ENCODE measurements at places on chromosomes 3 and 15. TPM values are rescaled to one million over a fixed set of nuclear protein-coding genes. Genes with fewer than 3 reads are reported as not detected.

DNA sequence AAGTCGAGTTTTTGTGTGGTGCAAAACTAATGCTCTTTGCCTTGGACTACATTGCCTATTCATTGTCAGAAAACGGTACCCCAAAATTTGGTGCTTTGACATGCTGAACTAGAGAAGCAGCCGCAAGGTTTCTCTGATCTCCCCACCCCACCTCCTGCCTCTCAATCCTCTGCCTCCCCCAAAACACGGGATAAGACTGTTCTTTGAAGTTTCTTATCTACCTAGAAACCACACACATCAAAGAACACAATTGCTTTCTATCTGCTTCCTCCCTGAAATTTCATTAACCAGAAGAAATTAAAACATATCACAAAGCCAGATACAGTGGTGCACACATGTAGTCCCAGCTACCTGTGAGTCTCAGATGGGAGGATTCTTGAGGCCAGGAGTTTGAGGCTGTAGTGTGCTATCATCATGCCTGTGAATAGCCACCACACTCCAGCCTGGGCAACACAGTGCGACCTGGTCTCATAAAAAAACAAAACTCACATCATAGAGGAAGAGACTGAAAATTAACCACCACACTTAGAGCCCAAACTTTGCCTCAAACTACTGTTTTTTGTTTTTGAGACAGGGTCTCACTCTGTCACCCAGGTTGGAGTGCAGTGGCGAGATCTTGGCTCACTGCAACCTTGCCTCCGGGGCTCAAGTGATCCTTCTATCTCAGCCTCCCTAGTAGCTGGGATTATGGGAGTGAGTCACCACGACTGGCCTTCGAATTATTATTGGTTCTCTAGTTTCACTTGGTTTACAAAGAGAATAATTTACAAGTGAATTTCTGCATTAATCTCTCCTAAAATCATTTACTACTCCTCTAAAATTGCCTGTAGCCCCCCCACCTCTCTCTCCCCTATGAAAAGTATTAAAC, 2.7 kb upstream of the PCNP start:
- H3K36me3 ChIP-seq: 0 out of 2 replicates have a peak, but pooled peaks cover 4% of the 10 kb centered on the region
- H3K4me3 ChIP-seq: no peak overlapping the region
- H3K27ac ChIP-seq: no peak overlapping the region
- no peaks in the 10 kb centered on the region for H3K27me3 ChIP-seq
- H3K4me1 ChIP-seq: peaks cover 18% of the 10 kb centered on the region
- peak; percentile 10 for DNase-seq

DNA sequence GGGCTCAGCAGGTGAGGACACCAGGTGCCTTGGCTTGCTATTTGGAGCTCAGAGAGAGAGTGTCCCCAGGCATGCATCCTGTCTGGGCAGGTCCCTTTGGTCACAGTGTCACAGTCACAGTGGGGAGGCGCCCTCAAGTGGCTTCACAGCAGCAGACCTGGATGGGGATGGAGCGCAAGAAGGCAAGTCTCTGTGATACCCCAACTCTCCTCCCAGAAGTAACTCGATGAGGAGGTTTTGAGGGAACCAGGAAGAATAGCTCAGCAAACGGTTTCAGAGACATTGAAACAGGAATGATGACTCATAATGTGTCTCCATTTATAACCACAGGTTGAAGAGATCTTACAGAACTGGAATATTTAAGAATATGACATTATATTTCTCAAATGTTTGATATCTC, 66.5 kb upstream of the SH3GL3 start:
- H3K4me1 ChIP-seq: peaks cover 19% of the 10 kb centered on the region
- H3K4me3 ChIP-seq: no peak overlapping the region
- H3K36me3 ChIP-seq: no peaks in the 10 kb centered on the region
- peak; percentile 71 for DNase-seq
- H3K27me3 ChIP-seq: no peaks in the 10 kb centered on the region

DNA sequence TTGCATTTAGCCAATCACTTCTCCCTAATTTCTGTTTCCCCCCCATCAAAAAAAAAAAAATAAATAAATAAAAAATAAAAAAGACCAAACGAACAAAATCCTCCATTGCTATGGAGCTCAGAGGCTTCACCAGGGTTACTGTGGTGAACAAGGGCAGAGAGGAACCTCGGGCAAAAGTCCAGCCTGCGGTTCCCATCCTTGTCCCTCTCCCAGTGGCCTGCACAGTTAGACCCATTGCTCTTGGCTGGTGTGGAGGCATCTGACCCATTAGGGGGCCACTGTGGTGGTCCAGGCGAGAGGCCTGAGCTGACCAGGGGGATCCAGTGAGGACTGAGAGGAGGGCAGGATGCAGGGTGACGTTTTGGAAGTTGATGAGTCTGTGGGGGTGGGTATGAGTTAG, 18.8 kb downstream of the CORO2B start:
- H3K27ac ChIP-seq: no peak overlapping the region
- H3K27me3 ChIP-seq: no peaks in the 10 kb centered on the region
- no peaks in the 10 kb centered on the region for H3K36me3 ChIP-seq
- peaks cover 27% of the 10 kb centered on the region for H3K4me1 ChIP-seq
- no peak for DNase-seq
- no peak overlapping the region for H3K4me3 ChIP-seq

The GOLGA8T gene
- not detected for polyA plus RNA-seq

DNA sequence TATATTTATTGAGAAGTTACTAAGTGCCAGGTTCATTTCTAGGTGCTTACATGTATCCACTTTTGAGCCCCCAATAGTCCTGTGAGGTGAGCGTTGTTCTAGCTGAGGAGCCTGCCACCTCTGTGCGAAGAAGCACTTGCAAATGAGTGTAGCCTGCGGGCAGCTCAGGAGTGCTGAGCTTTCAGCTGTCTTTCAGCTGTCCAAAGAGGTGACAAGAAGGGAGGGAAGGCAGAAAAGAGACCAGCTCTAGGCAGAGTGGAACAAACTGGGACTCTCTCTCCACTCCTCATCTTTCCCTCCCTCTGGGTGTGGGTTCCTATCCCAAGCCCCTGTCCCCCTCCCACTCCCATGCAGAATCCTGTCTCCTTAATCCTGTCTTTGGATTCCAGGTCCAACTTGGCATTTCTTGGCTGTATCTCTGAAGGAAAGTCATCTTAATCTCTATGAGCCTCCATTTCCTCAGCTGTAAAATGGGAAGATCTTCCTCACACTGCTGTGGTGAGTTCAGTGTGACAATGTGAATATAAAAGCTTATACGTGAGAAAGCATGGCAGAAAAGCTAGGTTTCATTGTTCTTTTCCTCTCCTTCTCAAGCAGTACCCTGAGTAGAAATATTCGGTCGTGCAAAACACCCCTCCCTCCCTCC, 6.7 kb upstream of the SRP14 start:
- peak overlapping the region; percentile 62 for H3K4me3 ChIP-seq
- no peaks in the 10 kb centered on the region for H3K27me3 ChIP-seq
- no peak overlapping the region for H3K27ac ChIP-seq
- H3K4me1 ChIP-seq: peaks cover 31% of the 10 kb centered on the region
- DNase-seq: no peak

DNA sequence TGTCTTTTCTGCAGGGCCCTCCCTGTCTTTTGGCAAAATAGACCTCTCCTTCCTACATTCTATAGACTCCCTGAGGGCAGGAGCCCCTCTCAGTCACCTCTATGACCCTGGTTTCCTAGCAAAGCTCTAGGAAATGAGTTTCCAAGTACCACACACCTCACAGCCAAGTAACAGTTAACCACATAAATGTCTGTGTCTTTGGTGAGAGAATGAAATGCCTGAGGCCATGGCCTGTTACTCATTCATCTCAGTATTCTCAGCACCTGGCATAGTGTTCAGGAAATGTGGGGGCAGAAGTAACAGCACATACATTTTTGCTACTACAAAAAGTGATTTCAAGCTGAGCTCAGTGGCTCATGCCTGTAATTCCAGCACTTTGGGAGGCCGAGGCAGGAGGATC, 21.0 kb downstream of the RFT1 start:
- DNase-seq: peak; percentile 89
- no peak overlapping the region for H3K4me3 ChIP-seq
- no peaks in the 10 kb centered on the region for H3K27me3 ChIP-seq
- H3K27ac ChIP-seq: peak overlapping the region; percentile 45
- H3K36me3 ChIP-seq: no peaks in the 10 kb centered on the region

GRCh38 chr3:4898454-4899313, 80.6 kb upstream of the BHLHE40 start:
- no peak overlapping the region for H3K4me3 ChIP-seq
- no peaks in the 10 kb centered on the region for H3K36me3 ChIP-seq
- no peaks in the 10 kb centered on the region for H3K27me3 ChIP-seq
- peaks cover 16% of the 10 kb centered on the region for H3K4me1 ChIP-seq

GRCh38 chr3:61201071-61201470, 50.2 kb downstream of the FHIT start:
- no peaks in the 10 kb centered on the region for H3K4me1 ChIP-seq
- H3K4me3 ChIP-seq: no peak overlapping the region
- no peak for DNase-seq

The MOBP gene
- not detected for polyA plus RNA-seq

Data from GM23248 (cell line).